ENCODE measurements at places on chromosomes 12 and 14. TPM values are rescaled to one million over a fixed set of nuclear protein-coding genes. Genes with fewer than 3 reads are reported as not detected.

The PMCH gene
- not detected for total RNA-seq

The ARHGAP9 gene
- not detected for total RNA-seq

The VASH1 gene
- 1.2 TPM for total RNA-seq

The NAA25 gene
- 30.1 TPM for total RNA-seq

The GPD1 gene
- not detected for total RNA-seq

The CD27 gene
- total RNA-seq: not detected

The PTPRQ gene
- total RNA-seq: not detected

The ACVRL1 gene
- 1.9 TPM for total RNA-seq

The PSMD9 gene
- total RNA-seq: 58.2 TPM

The C12orf57 gene
- 86.0 TPM for total RNA-seq

The GLIPR1L2 gene
- total RNA-seq: 0.85 TPM

The DLK1 gene
- not detected for total RNA-seq

The TAS2R8 gene
- not detected for total RNA-seq

The MORN3 gene
- total RNA-seq: 0.21 TPM

The WDR89 gene
- 16.2 TPM for total RNA-seq

The PPM1A gene
- total RNA-seq: 27.9 TPM

The KCNH3 gene
- total RNA-seq: not detected

The TCL1B gene
- total RNA-seq: not detected

The IL23A gene
- not detected for total RNA-seq

The MYF5 gene
- total RNA-seq: not detected

The DHRS4L2 gene
- 12.0 TPM for total RNA-seq

The LIMA1 gene
- total RNA-seq: 107 TPM

The ACOT4 gene
- 0.48 TPM for total RNA-seq

The SLC24A4 gene
- total RNA-seq: not detected

The ZFHX2 gene
- total RNA-seq: under 0.01 TPM

The SYCP3 gene
- not detected for total RNA-seq

The DDX51 gene
- total RNA-seq: 3.4 TPM

The EPYC gene
- not detected for total RNA-seq

The AQP5 gene
- total RNA-seq: not detected

The PTPRO gene
- total RNA-seq: 0.24 TPM

The TSPAN8 gene
- not detected for total RNA-seq

The DNAJC22 gene
- total RNA-seq: 0.72 TPM

The CCDC184 gene
- total RNA-seq: not detected

The NEMP1 gene
- total RNA-seq: 5.1 TPM

The MAP1LC3B2 gene
- 0.48 TPM for total RNA-seq

The C12orf54 gene
- 3.4 TPM for total RNA-seq

The PTGER2 gene
- total RNA-seq: not detected

The SLC11A2 gene
- total RNA-seq: 39.9 TPM

The WSCD2 gene
- total RNA-seq: not detected

The HOXC5 gene
- total RNA-seq: not detected

The LRRC74A gene
- total RNA-seq: not detected

The NPFF gene
- total RNA-seq: not detected

The SCNN1A gene
- 110 TPM for total RNA-seq

The PRR4 gene
- total RNA-seq: 0.64 TPM

The OASL gene
- 1.1 TPM for total RNA-seq

The NKX2-1 gene
- 0.48 TPM for total RNA-seq

The SLC39A5 gene
- total RNA-seq: not detected

The REM2 gene
- total RNA-seq: 0.43 TPM

The OR4Q2 gene
- total RNA-seq: not detected
